ENCODE measurements at places on chromosomes 11 and 22.

GRCh38 chr11:494761-495536 is 12.1 kb downstream of the RNH1 start:
- DNase-seq = peak; percentile 41

DNA sequence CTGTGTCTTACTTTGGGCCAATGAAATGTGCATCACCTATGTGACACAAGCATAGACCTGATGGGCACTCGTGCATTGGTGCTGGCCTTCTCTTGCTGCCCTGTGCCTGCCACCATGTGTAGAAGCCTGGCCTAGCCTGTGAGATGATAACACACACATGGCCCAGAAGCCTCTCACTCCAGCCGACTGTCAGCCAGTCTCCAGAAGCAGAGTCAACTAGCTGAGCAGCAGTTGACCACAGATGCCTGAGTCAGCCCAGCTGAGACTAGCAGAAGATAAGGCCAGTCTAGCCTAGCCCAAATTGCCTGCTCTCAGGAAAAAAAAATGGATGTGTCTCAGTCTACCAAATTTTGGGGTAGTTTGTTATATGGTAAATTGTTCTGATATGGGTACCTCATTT is 46.2 kb downstream of the CSNK2A3 start:
- DNase-seq = no peak

GRCh38 chr11:41309716-41310115 is 149.7 kb downstream of the LRRC4C start:
- no peak for DNase-seq

DNA sequence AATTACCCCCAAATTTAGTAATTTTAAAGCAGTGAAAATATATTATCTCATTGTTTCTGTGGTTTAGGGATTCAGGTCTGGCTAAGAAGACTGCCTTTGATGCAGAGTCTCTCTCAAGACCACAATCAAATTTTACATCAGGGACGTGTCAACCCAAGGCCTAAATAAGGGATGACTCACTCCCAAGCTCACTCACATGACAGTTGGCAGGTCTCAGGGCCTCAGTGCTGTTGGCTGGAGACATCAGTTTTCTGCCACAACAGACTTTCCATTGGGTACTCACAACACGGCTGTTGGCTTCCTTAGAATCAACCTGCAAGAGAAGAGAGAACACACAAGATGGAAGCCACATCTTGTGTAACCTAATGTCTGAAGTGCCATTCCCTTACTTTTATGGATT is 377.3 kb downstream of the FAM181B start:
- no peak for DNase-seq

DNA sequence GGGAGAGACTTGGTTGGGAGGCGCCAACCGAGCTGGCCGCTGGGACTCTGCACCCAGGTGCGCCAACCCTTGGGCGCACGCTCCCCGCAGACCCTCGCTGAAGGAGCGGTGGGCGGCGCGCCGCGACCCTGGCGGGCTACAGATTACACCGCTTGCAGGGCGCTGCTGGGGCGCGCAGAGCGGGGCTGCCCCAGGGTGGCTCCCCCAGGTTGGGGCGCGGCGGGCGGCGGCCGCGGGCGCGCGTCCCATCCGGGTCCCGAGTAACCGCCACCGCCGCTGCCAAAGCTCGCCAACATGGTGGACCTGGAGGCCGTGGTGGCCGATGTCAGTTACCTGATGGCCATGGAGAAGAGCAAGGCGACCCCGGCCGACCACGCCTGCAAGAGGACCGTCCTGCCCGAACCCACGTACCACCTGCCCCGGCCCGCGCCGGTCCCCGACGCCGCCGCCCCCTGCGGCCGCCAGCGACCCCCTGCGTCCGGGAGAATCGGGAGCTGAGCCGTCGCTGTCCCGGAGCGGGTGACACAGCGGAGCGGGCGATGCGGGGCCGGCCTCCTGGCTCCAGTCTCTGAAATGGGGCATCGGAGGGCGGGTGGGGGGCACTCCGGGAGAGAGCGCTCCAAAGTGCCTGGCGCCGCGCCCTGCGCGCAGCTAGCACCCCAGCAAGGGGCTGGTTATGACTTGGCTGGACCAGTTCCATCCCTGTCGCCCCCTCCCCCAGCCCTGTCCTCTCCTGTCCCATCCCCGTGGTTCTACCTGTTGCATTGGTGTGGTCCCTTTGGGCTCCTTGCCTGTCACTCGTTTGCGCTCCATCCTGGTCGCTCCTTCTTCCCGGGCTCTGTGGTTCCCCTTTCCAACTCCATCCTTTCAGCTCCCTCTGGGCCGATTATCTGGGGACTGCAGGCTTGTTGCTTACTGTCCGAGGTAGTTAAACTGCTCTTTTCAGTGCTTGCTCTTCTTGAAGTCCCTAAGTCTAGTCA is 143.3 kb upstream of the GRK3 start:
- no peak for DNase-seq

All from C1 segment of cervical spinal cord (tissue), 14 donors.